Activated naive CD4-positive, alpha-beta T cell treated with Interleukin-2 at 50 U/mL for 16 hours (primary cell): ENCODE measurements at places on chromosomes 5 and 9.

DNA sequence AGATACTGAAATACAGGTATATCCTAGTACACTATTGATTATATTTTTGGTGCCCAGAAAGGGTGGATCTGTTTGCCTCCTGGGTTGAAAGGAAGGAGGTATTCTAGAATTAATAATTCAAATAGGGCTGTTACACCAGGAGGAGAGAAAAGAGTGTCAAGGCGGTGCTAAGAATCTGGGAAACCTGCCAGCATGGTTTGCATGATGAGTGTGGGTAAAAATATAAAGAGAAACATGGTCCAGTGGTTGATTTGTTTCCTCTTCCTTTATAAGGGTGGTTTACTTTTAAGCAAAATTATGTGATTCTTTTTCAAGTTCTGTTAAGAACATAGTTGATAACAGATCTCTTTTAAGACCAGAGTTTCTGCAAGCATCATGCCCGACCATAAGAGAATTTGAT, 69.4 kb upstream of the NFIB start:
- no peak for DNase-seq

- no peak for DNase-seq
These were observed 67.6 kb downstream of the NMUR2 start for GRCh38 chr5:152337484-152337883.

GRCh38 chr9:75500479-75500878, 390.0 kb upstream of the PCSK5 start:
- no peak for DNase-seq

DNA sequence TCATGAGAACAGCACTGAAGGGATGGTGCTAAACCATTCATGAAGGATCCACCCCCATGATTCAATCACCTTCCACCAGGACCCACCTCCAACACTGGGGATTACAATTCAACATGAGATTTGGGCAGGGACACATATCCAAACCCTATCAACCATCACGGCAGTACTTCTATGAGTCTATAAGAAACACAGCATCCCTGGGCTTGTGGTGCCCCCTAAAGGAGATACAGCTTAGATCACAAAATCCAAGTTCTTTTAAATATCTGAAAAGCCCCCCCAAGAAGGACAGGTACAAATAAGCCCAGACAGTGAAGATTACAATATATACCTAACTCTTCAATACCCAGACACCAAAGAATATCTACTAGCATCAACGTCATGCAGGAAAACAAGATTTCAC, 233.7 kb upstream of the ADRA1B start:
- DNase-seq, result no peak

DNA sequence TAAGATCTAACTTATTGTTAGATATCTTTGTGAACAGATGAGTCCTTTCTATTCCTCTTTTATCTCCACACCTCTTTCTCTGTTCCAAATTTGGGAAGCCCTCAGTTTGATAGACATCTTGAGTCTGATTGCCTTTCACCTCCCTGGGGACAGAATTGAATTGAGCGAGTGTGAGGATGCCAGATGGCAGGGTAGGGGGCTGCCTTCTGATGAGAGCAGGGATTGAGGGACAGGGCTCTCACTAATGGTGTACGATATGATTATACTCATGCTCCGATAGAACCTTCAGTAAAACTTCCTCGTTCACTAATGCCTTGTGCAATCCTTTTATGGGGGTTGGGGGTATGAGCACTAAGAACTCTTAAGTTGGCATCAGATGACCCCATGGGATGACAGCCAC, 172.1 kb upstream of the DAP start:
- DNase-seq, result no peak

- no peak for DNase-seq
These were observed 146.9 kb downstream of the KIAA0825 start for GRCh38 chr5:94471521-94471920.

- DNase-seq, result no peak
These were observed 55.3 kb upstream of the RNU6ATAC start for GRCh38 chr9:134219646-134220060.

DNA sequence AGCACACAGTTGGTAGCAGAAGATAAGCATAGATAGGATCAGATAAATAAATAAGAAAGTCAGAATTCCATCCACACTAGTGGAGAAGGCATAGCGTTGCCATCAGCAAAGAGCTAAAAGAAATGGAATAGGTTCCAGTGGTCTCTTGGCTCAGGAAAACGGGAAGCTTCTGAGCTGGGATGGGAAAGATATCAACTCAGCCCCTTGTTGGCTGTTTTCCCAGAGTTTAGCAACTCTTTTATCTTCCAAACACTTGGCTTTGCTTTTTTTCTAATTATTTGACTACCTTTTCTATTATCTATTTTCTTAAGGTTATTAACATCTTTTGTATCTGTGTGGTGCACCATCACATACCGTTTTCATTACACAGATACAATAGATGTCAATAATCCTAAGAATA, 445.7 kb upstream of the TRPC7 start:
- DNase-seq, result no peak

DNA sequence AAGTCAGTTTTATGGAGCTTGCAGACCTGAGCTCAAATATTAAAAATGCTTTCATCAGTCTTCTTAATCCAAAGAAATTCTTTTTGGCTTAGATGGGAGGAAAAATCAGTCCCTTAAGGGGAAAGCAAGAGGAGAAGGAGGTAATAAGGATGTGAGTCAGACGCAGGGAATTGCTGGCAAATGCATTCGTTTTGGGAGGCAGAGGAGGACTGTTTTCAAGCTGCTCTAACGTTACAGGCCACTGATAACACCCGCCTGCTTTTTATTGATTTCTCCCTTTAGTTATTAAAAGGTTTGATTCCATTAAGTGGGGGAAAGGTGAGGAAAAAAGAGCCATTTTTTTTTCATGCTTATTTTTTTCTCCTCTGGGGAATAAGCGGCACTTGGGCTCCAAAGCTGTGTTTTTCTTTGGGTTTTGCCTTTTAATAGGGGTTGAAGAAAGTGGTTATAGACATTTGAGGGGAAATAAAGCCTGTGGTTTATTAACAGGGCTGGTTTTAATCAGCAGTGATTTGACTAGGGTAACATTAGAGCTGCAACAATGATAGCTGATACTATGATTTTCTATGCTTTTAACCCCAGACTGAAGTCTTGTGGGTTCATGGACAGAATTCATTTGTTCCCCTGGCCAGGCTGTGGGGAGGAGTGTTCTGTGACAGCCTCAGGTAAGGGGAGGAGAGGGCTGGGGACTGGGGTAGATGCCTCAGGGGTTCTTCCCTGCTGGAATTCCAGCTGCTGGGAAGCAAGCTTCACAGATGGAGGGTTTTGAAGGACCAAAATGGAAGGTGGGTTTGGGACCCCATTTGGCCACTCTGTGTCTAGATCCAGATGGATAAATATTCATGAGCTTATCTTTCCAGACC, 225.2 kb downstream of the GAS1 start:
- no peak for DNase-seq

GRCh38 chr5:38154615-38155204, 103.6 kb upstream of the EGFLAM start:
- DNase-seq, result no peak

DNA sequence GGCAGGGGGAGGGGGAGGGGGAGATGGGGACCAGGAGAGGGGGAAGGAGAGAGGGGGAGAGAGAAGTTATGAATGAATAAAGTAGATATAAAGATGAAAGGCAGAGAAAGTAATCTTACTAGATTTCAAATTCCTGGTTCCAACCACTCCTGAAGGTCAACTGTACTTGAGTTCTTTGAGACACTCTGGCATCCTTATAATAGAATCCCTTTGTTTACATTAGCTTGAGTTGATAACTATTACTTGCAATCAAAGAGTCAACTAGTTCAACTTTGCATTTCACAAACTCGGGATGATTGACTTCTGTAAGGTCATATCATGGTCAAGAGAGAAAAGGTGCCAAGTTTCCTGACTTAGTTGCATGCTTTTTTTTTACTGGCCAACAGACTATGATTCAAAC, 42.2 kb downstream of the BAAT start:
- DNase-seq, result no peak

DNA sequence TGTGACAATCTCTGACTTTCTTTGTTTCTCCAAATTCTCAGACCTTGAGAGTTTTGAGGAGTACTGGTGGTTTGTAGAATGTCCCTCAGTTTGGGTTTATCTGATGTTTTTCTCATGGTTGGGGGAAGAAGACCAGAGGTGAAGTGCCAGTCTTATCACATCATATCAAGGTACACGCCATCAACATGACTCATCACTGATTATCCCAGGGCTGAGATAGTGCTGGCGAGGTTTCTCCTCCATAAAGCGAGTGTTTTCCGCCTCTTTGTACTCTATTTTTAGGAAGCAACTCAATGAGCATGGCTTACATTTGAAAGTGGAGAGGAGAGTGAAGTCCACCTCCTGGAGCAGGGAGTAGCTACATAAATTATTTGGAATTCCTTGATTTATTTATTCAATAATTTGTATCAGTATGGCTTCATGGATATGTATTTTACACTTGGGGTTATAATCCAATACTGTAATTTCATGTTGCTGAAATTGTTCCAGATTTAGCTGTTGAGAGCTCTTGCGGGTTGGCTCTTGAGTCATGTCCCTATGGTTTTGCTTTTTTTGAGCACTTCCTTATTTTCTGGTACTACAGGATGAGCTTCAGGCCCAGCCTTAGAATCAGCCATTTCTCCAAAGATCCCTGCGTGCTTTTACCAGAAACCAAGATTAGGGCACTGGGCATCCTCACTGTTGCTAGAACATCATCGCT, 23.9 kb downstream of the DCANP1 start:
- DNase-seq, result no peak

- no peak for DNase-seq
These were observed 508.2 kb downstream of the ACTL7B start for GRCh38 chr9:108347463-108348188.

GRCh38 chr5:14809369-14810155, 62.0 kb downstream of the ANKH start:
- peak; percentile 79 for DNase-seq

DNA sequence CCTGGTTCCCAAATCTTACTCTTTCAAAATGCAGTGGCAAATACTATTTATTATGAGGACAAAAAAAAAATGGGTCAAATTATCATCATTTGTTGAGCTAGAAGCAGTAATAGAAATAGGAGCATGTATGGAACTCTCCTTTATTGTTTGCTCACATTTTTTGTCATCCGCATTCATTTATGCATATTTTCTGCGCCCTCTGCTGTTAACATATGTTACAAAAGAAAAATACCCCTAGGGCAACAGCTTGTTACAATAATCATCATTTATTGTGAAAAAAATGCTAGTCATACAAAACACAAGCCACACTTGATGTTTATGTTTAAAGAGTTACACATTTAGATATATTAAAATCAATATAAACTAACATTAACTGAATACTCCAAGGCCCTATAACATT, 328.2 kb downstream of the TUSC1 start:
- no peak for DNase-seq

DNA sequence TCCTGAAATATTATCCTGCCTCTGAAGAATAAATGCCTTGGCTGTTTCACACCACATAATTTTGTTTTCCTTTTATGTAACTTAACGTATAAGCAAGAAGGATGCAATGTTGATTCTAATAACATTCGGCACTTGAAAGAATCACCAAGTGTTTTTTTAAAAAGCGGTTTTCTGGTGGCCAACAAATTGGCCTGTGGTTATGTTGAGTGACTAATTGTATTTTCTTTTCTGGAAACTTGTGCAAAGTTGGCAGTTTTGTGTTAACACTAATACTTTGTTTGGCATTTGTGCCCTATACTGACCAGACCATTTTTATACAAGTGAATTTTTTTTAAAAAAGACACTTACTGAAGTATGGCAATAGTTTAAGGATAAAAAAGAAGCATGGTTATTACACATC, 452.7 kb downstream of the BNC2 start:
- DNase-seq, result no peak

DNA sequence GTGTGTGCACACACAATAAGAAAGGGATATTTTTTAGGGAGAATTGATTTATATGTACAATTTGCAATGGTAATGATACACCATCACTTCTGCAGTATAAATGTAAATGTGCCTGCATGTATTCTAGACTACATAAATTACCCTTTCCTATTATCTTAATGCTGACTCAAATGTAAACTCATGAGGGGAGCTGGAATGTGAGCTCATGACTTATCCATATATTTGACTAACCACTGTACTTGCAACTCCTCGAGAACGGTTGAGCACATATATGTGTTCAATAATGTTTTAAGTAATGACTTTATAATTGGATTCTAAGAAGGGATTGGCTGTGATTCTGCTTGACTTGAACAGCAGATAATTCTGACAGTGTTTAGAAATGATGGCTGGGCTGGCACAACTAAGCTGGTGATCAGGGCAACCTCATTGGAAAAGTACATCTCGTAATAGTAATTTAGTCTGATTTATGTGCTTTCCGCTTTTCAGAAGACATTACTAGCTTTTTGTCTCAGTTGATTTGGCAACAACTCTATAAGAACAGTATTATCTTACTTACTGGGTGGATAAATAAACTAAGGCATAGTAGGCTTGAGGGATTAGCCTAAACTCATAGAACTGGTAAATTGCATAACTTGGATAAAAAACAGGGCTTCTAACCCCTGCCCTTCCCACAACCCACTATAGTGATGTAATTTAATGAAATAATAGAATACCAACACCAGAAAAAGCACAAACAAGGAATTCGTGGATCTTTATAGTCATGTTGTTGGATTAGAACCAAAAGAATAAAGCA, 130.2 kb upstream of the SPEF2 start:
- DNase-seq, result no peak

- DNase-seq, result no peak
These were observed 212.2 kb upstream of the MVB12B start for GRCh38 chr9:126114409-126114760.

DNA sequence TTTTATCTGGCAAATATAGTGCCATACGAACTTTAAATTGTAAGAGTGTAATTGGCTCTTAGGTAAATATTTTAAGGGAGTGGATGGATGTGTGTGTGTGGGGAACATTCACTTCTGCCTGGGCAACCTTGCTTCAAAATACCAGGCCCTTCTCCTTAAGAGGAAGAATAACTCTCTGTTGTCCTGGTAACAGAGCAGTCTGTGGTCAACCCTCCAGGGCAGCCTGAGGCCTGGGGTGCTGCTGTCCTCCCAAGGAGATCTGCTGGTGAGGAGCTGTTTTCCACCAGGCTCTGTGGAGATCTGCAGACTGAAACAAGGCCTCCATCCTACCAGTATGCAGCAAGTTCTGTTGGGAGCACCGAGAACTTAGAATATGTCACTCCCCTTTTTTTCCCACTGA, 325.2 kb downstream of the PSAT1 start:
- no peak for DNase-seq

- DNase-seq, result no peak
These were observed 682 bp downstream of the MAN1B1 start for GRCh38 chr9:137087409-137087925.

- peak; percentile 13 for DNase-seq
These were observed 62.0 kb downstream of the SUSD1 start for GRCh38 chr9:112112941-112113681.

DNA sequence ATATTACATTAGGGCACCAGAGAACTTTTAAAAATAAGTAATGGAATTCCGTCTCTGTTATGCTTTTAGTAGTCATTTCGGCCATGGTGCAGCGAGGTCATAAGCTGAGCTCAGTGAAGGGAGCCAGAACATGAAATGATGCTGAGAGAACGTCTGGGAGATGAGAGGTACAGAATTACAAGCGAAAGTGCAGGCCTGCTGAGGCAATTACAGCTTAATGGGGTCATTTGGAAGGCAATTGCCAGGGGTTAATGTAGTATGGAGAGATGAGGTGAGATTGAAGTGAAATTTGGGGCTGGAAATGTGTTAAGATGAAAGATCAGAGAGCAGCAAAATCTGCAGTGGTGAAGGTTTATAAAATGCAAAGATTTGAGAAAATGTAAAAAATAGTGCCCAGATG, 96.5 kb downstream of the PBX3 start:
- DNase-seq, result no peak

- DNase-seq, result no peak
These were observed 2.0 kb upstream of the ADAMTS6 start for GRCh38 chr5:65483546-65484346.

- no peak for DNase-seq
These were observed 498.6 kb downstream of the EBF1 start for GRCh38 chr5:158601118-158601517.
